Breast epithelium (tissue), 4 donors: ENCODE measurements at places on chromosomes 3 and 15. TPM values are rescaled to one million over a fixed set of nuclear protein-coding genes. Genes with fewer than 3 reads are reported as not detected.

DNA sequence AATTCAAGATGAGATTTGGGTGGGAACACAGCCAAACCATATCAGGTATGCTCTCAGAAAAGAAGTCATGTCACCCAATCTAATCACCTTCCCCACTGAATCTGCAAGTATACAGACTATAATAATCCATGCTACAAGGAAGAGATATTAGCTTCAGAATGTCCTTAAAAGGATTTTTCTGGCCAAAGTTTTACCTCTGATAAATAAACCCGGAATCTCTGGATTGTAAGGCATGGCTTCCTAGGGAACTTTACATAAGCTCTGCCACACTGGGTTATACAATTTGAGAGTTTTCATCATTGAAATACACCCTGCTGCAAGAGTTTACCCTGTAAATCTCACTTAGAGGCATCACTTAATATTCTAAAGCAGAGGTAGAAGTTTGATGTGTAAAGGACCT lies 330.5 kb upstream of the KCNMB2 start:
- DNase-seq: no peak

DNA sequence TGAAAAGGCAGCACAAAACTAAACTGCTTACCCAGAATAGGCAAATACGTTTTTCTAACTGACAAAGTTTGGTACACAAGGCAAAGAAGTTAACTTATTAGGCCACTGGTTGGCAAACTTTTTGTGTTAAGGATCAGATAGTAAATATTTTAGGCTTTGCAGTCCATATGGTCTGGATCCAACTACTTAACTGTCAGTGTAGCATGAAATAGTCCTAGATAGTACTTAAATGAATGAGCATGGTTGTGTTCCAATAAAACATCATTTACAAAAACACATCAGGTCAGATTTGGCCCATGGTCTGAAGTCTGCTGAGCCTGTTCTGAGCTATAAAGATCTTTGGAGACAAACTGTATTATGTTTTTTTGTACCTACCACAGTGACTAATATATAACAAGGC lies 136.9 kb downstream of the PCCB start:
- no peak for DNase-seq

- DNase-seq: no peak
Observed at GRCh38 chr15:95286352-95286880, 1044.1 kb upstream of the NR2F2 start.

GRCh38 chr15:44861917-44862316 lies 94.6 kb upstream of the TERB2 start:
- no peak for DNase-seq

LHFPL4 gene
- not detected for total RNA-seq

- DNase-seq: no peak
Observed at GRCh38 chr15:69973102-69973714, 124.5 kb downstream of the TLE3 start.

ALDH1A2 gene
- 19.6 TPM for total RNA-seq

ITIH1 gene
- 0.32 TPM for total RNA-seq

- no peak for DNase-seq
Observed at GRCh38 chr3:69821133-69821532, 81.9 kb downstream of the MITF start.
